ENCODE measurements at places on chromosomes 4 and X. TPM values are rescaled to one million over a fixed set of nuclear protein-coding genes. Genes with fewer than 3 reads are reported as not detected.

CDX4 gene
- total RNA-seq = not detected

- DNase-seq = no peak
Measured at GRCh38 chr4:31016322-31017061, 296.3 kb downstream of the PCDH7 start.

DNA sequence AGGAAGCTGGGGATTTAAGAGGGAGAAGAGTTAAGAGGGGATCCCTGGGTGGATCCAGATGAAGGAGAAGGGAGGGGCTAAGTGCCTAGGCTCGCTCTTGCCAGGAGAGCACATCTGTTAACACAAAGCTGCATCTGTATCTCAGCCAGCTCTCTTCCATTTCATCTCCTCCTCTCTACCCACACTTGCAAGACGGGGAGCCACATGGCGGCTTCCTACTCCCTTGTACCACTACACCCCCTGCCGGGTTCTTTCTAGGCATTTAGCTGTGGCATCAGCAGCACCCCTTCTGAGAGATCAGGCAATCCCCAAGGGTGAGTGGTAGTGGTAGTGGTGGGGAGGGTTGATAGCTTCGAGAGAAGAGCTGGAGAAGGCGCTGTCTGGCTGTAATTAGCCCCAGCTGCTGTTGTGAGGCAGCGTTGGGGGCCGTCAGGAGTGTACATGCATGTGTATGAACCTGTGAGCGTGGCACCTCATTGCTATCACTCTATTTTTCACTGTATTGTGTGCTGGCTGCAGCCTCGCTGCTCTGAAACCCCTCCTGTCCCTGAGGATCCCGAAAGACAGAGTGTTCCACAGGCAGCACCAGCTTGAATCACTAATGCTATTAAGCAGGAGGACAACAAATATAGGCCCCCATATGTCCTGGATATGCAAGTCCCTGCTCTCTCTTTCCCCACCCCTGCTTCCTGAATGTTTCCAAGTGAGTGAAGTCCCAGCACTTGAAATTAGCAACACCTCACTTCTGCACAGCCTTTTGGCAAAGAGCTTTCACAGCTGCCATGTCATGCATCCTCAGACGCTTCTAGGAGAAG, 73.7 kb downstream of the RTL9 start:
- DNase-seq = no peak

GRCh38 chr4:151678048-151678872, 82.5 kb downstream of the GATB start:
- DNase-seq = no peak

DNA sequence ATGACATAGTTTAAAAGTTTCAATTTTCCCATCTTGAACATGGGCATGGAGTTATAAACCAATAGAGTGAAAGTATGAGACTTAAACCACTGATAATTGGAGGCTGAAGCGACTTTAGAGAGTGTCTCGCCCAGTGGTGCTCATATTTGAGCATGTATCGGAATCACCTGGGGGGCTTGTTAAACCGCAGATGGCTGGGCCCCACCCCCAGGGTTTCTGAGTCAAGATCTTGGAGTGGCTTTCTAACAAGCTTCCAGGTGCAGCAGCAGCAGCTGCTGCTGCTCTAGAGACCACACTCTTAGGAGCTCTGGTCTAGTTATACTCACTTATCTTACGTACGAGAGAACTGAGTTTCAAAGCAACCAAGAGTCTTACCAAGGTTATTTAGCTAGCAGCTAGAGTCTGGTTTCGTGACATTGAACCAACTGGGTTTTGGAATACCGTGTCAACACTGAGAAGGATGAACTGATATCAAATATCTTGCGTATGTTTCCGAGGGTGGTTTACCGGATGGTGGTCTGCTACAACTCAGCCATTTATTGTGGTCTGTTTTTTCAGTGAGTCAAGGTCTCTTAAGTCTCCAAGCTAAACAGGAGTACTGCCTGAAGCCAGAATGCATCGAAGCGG, 5.9 kb downstream of the PHEX start:
- DNase-seq = no peak

GRCh38 chr4:95398217-95398616, 150.6 kb downstream of the UNC5C start:
- no peak for DNase-seq

GAGE1 gene
- not detected for total RNA-seq

COX7B2 gene
- not detected for total RNA-seq

DNA sequence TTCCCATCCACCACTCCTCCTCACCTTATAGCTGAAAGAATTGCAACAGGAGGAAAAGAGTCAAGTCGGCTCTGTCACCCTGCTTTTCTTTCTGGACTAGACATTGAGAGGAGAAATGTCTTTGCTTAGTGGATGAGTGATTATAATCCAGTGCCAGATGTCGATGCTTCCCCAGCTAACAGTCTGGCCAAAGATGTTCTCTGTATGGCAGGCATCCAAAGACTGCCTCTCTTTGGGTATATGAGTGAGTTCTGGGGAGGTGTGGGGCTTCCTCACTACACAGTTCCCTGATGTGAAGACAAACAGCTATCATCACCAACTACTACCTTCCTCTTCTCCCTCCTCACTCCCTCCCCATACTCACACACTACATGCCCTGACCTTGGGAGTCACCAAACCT, 90.9 kb downstream of the COMMD8 start:
- DNase-seq = peak; percentile 11

- no peak for DNase-seq
Measured at GRCh38 chr4:177008071-177008835, 215.5 kb upstream of the VEGFC start.

GRCh38 chr4:27638163-27638915, 777.7 kb downstream of the STIM2 start:
- no peak for DNase-seq

DNA sequence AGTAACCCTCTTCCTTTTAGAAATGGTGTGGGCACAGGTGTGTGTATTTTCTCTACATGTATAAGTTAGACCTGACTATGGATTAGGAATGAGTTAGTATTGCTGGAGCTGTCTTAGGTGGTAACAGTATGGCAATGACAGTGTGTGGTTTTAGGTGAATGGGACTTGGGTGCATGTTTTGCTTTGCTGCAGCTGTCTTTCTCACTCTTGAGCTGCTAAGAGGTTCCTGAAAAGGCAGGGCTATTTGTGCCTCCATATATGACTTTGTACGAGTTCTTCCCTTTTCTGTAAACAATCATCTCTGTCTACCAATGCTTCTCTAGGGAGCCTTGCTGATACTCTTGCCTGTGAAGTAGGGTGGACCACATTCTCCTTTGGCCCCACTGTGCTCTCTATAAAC, 234.8 kb upstream of the HHIP start:
- no peak for DNase-seq

DNA sequence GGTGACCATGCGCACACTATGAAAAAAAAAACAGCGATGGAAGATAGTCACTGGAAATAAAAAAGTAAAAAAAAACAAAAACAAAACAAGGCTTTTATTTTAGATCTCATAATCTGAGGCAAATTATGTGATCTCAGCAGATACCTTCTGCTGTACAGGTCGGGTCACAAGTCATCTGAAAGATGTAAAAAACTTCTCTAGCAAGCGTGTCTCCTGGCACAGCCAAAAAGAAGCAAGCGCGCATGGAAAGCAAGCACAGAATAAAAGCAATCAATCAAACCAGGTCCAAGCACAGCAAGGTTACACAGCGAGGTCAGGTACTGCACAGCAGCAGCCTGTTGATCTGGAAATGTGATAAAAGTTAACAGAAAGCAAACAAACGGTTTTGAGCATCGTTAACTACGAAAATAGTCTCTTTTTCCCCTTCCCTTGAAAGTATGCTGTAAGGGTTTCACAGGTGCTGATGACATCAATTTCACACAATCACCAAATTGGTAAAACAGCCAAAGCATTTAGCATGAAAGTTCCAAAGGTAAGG, 79.3 kb upstream of the MTNR1A start:
- no peak for DNase-seq

GRCh38 chr4:124564121-124564520, 148.4 kb downstream of the ANKRD50 start:
- DNase-seq = no peak

IL9R gene
- total RNA-seq = not detected

DNA sequence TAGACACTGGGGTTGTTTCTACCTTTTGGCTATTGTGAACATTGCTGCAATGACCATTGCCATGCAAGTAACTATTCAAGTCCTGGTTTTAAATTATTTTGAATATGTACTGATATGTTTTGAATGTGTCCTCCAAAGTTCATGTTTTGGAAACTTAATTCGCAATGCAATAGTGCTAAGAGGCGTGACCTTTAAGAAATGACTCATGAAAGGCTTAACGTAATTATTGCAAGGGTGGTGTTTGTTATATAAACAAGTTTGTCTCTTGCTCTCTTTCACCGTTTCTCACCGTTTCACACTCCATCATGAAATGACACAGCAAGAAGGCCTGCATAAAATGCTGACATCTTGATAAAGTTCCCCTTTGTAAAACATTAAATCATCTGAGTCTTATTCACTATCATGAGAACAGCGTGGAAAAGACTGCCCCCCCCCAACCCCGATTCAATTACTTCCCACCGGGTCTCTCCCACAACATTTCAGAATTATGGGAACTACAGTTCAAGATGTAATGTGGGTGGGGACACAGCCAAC, 506.9 kb upstream of the FAM47C start:
- DNase-seq = no peak

NAA11 gene
- total RNA-seq = not detected

DNA sequence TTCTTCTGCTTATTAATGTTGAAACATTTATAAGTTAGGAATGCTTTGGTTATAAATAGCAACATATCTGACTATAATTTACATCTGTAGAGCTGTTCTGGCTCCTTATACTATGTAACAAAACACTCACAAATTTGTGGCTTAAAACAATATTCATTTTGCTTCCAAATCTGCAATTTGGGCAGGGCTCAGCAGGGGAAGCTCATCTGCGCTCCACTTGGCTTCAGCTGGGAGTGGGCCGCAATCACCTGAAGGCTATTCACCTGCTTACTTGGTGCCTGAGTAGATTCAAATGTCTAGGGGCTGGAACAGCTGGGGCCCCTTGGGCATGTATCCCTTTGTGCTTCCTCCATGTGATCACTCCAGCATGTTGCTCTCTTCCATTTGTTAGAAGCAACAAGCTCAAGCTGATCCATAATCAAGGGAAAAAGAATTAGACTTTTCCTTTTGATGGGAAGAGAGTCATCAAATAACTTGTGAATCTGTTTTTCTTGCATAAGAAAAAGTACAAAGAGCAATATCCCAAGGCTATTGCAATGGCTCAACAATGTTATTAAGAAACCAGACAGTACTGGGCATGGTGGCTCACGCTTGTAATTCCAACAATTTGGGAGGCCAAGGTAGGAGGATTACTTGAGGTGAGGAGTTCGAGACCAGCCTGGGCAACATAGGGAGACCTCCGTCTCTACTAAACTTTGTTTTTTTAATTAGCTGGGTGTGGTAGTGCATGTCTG, 34.8 kb upstream of the CBR4 start:
- no peak for DNase-seq

Data from myocyte (in vitro differentiated cells).